ENCODE measurements at places on chromosomes 2 and 18.

DNA sequence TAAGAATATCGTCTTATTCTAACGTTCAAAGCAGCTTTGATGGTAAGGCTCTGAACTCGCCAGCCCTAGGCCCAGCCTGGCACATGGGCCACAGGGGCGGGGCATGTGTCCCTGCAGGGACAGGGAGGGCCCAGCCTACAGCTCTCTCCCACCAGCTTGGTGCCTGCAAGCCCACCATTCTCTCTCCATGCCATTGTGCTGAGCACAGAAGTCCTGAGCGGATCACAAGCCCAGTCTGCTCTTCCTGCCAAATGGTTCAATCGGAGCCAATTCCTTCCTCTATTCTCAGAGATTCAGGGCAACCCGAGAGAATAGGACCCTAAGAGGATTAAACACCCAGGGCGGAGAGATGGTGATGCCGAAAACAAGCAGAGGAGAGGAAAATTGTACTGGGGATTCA lies 50.3 kb upstream of the APCDD1 start:
- DNase-seq: no peak
- H3K4me1 ChIP-seq: peaks cover 57% of the 10 kb centered on the region
- H3K4me3 ChIP-seq: no peak overlapping the region
- H3K36me3 ChIP-seq: no peaks in the 10 kb centered on the region
- H3K27me3 ChIP-seq: no peaks in the 10 kb centered on the region

GRCh38 chr2:193315428-193316091 lies 1120.8 kb upstream of the TMEFF2 start:
- H3K27me3 ChIP-seq: no peaks in the 10 kb centered on the region
- H3K36me3 ChIP-seq: no peaks in the 10 kb centered on the region
- H3K4me3 ChIP-seq: no peak overlapping the region
- H3K4me1 ChIP-seq: no peaks in the 10 kb centered on the region
- H3K27ac ChIP-seq: no peak overlapping the region
- DNase-seq: no peak

DNA sequence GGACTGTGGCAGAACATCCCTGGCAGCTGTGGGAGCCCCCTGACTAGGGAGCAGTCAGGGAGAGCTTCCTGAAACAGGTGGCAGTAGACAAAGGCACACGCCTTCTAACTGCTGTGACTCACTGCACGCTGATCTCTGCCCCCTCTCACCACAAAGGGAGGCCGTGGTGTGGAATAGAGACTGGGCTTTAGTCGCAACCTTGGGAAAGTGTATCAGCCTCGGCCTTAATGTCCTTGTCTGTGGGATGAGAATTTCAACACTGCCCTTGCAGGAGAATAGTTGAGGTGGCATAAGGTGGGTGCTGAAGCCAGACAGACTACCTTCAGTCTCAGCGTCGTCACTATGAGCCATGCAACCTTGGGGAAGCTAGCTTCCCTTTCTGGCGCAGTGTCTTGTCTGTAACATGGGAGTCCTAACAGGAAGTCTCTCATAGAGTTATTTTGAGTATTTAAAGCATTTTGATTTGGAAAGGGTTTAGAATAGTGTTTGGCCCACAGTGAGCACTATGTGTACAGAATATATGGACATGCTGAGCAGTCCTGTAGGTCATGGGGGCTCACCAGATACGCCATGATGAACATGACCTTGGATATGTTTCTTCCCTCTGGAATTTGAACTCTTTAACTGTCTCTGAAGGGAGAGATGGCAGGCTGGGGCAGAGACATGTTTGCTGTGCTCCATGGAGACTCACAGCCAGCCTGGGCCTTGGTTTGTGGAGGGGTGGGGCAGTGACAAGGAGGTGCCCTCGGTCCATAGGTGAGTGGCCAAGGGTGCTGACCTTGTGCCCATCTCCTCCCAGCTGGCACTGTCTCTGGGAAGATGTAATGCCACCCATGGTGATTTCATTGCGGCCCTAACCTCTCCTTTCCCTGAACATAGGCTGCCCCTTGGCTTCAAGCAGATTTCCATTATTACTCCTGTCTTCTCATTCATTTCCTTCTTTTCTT lies 29.5 kb upstream of the SMAD7 start:
- no peak overlapping the region for H3K27ac ChIP-seq
- H3K27me3 ChIP-seq: peaks cover 33% of the 10 kb centered on the region
- DNase-seq: no peak

- no peaks in the 10 kb centered on the region for H3K36me3 ChIP-seq
- H3K4me1 ChIP-seq: peaks cover 5% of the 10 kb centered on the region
- DNase-seq: no peak
- H3K4me3 ChIP-seq: no peak overlapping the region
- peaks cover 40% of the 10 kb centered on the region for H3K27me3 ChIP-seq
Observed at GRCh38 chr2:157990173-157990572, 111.5 kb upstream of the UPP2 start.

GRCh38 chr2:166211079-166211478 lies 83.3 kb upstream of the SCN1A start:
- H3K27ac ChIP-seq: no peak overlapping the region
- no peak overlapping the region for H3K4me3 ChIP-seq
- H3K27me3 ChIP-seq: no peaks in the 10 kb centered on the region
- peaks cover 11% of the 10 kb centered on the region for H3K4me1 ChIP-seq
- DNase-seq: no peak

DNA sequence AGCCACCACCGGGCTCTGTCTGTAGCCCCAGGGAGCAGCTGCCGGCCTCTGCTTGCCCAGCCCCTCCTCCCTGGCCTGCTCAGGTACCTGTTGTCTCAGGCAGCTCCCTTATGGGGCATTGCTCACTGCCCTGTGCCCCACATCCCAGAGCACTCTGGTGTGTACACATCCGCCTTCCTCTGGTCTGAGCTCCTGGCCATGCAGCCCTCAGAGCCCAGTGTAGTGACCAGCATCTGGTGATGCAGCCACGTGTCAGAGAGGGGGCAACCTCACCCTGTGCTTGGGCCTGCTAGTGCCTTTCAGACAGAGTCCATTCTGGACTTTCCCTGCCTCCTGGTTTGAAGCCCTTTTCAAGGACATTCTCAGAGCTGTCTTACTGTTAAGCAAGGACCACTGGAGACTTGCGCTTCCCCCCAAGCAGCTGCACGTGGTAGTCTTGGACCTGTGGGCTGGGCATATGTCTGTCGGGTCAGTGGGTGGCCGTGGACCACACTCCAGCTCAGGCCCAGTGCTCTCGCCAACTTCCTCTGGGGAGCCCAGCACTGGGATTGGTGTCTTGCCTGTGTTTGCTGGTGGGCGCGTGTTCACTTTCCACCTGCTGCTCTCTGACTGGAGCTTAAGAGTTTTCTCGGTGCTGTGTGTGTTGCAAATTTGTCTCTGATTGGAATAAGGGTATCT lies 30.7 kb downstream of the DGKD start:
- peak overlapping the region; percentile 81 for H3K27ac ChIP-seq
- peaks cover 37% of the 10 kb centered on the region for H3K4me1 ChIP-seq
- peaks cover 3% of the 10 kb centered on the region for H3K36me3 ChIP-seq
- no peak for DNase-seq

DNA sequence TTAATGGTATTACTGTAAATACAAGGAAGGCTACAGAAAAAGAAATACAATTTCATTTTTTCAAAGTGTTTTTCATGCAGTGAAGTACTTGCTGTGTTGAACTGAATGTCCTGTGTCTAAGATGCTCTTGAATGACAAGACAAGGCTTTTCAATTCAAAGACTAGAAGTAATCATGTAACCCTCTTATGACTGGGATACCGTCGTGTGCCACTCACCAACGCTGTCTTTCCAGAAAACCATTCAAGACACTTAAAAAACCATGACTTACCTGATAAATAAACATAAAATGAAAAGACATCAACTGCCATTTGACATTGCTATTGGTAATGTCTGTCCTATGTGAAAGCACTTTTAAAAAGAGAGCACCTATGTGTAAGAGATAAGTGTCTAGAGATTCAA lies 183.1 kb upstream of the DPP10 start:
- H3K27ac ChIP-seq: no peak overlapping the region
- DNase-seq: no peak
- H3K4me1 ChIP-seq: peaks cover 4% of the 10 kb centered on the region
- no peak overlapping the region for H3K4me3 ChIP-seq

GRCh38 chr18:79403723-79404566 lies 8.2 kb downstream of the NFATC1 start:
- peak overlapping the region; percentile 59 for H3K4me3 ChIP-seq
- H3K27me3 ChIP-seq: peaks cover 21% of the 10 kb centered on the region
- DNase-seq: no peak
- peaks cover 40% of the 10 kb centered on the region for H3K4me1 ChIP-seq
- no peak overlapping the region for H3K27ac ChIP-seq

GRCh38 chr2:65136253-65136652 lies 6.3 kb upstream of the RAB1A start:
- no peaks in the 10 kb centered on the region for H3K27me3 ChIP-seq
- peak overlapping the region; percentile 6 for H3K27ac ChIP-seq
- H3K4me1 ChIP-seq: no peaks in the 10 kb centered on the region
- no peak overlapping the region for H3K4me3 ChIP-seq

DNA sequence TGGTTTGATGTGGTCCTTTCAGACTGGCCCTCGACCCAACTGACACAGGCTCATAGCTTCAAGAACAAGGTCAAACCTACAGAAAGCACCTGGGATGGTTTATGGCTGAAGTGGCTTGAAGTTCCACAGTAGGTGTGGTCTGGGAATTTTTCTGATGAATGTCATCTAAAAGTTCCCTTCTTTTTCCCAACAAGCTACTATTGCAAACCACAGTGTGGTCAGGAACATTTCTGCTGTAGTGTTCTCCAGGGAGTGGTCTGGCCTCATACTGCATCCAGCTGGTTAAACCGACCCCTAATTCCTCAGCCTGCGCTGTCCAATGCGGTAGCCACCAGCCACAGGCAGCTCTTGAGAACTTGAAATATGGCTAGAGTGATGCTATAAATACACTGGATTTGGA lies 92.7 kb downstream of the FAM124B start:
- no peak overlapping the region for H3K4me3 ChIP-seq
- H3K36me3 ChIP-seq: no peaks in the 10 kb centered on the region
- H3K27me3 ChIP-seq: no peaks in the 10 kb centered on the region
- H3K27ac ChIP-seq: no peak overlapping the region
- H3K4me1 ChIP-seq: no peaks in the 10 kb centered on the region

DNA sequence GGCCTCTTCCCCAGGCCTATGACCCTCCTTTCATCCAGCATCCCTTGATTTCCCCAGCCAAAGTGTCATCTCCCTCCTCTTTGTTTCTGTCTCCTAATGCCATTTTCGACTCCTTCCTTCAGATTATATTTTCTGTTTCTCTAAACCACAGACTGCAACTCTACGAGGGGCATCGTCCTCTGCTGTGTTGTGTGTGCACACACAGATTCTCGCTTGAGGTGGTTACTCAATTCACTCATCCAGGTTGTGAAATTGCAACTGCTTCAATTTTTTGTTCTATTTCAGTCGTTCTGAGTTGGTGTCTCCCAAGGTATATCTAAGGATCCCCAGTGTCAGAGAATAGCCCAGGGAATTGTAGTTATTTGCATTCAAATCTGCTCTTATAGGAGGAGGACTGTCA lies 113.5 kb upstream of the NDUFV2 start:
- H3K27me3 ChIP-seq: peaks cover 8% of the 10 kb centered on the region
- H3K27ac ChIP-seq: no peak overlapping the region
- no peaks in the 10 kb centered on the region for H3K4me1 ChIP-seq
- no peak for DNase-seq
- H3K36me3 ChIP-seq: no peaks in the 10 kb centered on the region
- no peak overlapping the region for H3K4me3 ChIP-seq

GRCh38 chr2:15365411-15365810 lies 195.7 kb downstream of the NBAS start:
- H3K27me3 ChIP-seq: no peaks in the 10 kb centered on the region
- H3K27ac ChIP-seq: no peak overlapping the region
- H3K4me3 ChIP-seq: no peak overlapping the region
- H3K36me3 ChIP-seq: peaks cover 5% of the 10 kb centered on the region
- no peaks in the 10 kb centered on the region for H3K4me1 ChIP-seq

DNA sequence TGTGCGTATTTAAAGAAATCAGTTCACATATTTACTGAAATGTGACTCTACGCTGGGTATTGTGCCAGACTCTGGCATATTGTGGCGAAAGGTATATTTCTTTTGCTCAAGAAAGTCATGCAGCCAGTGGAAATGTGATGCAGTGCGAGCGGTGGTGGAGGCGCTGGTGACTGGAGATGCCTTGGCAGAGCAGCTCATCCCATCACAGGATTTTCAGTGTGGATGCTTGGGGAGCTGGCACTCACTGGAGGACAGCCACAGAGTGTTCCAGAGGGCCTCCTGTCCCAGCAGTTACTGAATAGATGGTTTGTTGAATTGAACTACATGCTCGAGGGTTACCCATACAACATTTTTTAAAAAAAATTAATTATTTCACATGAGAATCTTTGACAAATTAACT lies 117.6 kb downstream of the ZNF407 start:
- no peak overlapping the region for H3K27ac ChIP-seq
- H3K36me3 ChIP-seq: peaks cover 6% of the 10 kb centered on the region
- DNase-seq: no peak
- peaks cover 26% of the 10 kb centered on the region for H3K4me1 ChIP-seq

DNA sequence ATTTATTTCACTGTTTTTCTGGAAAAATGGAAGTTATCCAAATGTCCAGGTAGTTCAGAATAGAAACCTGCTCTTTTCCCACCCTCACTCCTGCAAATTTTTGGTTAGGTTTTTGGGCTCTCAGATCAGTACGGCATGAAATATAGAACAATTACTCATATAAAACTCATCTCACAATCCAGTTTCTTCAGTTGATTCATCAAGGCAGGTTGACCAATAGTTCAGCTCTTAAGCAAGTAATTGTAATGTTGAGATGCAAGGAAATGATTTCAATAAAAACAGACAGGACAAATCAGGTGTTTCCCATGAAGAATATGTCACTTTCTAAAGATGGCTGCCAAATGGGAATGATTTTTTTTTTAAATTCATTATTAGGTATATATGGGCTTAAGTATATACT lies 2.0 kb downstream of the RAB27B start:
- H3K27me3 ChIP-seq: peaks cover 16% of the 10 kb centered on the region
- no peak overlapping the region for H3K27ac ChIP-seq
- peaks cover 12% of the 10 kb centered on the region for H3K4me1 ChIP-seq
- no peak overlapping the region for H3K4me3 ChIP-seq
- no peak for DNase-seq

DNA sequence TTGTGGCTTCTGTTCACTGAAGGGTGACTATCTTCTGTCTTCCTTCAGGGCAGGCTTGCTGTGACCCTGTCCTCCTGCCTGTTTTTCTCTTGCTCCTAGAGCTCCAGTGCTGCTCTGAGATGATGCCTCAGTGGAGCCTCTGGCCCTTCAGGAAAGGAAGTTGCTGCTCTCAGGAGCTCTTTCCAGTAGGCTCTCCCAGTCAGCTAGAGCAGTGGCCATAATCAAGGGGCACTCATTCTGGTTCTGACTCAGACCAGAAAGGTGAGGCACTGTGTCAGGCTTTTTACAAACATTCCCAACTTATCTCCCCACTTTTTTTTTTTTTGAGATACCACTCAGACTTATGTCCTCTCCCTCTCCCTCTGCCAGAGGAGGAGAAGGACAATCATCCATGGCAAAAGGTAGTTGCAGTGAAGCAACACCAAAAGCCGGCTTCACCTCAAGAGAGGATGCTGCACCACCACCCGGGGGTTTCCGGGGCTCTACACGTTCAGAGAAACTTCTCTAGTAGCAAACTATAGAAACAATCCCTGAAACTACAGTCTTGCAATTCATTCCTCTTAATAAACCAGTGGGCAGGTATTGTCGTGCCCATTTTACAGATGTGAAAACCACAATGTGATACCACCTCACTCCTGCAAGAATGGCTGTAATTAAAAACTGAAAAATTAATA lies 115.4 kb downstream of the ACTR3 start:
- H3K36me3 ChIP-seq: no peaks in the 10 kb centered on the region
- no peak overlapping the region for H3K4me3 ChIP-seq
- peaks cover 9% of the 10 kb centered on the region for H3K27me3 ChIP-seq

Data from neural crest cell (in vitro differentiated cells).